ENCODE measurements at places on chromosomes 7 and 10.
A peak's percentile ranks its signal among the peaks of the same experiment; 100 is the strongest.

- no peak for DNase-seq
These were observed at the start of gene SLC26A4 for GRCh38 chr7:107660381-107661080. TSS of gene SLC26A4 (plus strand) at chr7:107660828. CDS start at chr7:107661642, 814 bp downstream.

DNA sequence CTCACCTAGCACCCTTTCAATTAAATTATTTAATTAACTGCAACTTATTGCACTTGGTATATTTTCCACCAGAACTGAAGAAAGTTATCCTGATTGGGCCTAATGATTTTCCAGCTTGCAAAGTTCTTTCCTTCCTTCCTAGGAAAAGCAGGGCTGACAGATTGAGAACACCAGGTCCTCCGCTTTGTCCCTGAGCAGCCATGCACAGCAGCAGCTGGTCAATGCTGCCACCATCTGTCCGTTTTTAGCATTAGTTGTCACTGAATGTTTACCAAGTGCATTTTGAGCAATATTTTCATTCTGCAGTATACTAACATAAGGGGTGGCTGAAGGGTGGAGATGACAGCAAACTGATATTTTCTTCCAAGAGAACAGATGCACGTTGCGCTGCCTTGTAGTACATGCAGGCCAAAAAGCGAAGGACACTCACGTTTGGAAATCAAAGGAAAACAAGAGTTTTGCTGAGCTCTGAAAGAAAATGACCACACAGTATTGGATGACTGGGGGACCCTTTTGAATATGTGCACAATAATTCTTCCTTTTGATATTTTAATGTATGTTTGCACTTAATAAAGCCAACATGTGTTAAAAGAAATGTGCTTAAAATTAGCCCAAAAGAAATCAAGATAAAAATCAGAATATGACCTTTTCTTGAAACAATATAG, 248.8 kb upstream of the PTN start:
- DNase-seq, result peak; percentile 59

- no peak for DNase-seq
These were observed 73.6 kb downstream of the AGK start for GRCh38 chr7:141624763-141625162.

DNA sequence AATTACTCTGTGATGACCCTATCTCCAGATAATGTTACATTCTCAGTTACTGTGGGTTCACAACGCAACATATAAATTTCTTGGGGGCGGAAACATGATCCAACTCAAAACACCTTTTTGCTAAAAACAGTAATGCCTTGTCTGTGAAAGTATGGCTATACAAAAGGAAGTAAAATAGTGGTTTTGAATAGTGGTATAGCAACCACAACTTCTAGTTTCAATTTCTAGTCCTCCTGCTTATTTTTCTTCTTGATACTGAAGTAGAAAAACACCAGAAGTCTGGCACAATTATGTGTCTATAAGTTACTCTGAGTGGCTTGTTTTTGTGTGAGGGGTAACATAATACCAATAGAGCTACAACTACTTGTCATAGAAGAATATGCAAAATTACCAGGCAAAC, 21.5 kb upstream of the ZNF800 start:
- DNase-seq, result peak; percentile 24

DNA sequence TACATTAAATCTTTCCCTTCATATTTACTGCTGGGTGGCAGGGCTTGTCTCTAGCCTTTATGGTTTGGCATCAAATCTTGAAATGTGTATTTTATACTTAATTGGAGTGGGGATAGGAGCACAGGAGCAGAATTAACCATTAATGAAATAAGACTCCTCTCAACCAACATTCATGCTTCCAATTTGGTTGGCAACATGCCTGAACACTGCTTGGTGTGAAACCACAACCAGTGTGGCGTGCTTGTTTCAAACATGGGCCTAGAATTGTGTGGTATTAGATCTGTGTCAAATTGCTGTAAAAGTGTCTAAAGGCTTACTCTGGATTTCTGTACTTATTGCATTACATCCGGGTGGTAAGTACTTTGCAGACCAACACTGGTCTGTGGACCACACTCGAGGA, 25.1 kb upstream of the VPS41 start:
- DNase-seq, result no peak

DNA sequence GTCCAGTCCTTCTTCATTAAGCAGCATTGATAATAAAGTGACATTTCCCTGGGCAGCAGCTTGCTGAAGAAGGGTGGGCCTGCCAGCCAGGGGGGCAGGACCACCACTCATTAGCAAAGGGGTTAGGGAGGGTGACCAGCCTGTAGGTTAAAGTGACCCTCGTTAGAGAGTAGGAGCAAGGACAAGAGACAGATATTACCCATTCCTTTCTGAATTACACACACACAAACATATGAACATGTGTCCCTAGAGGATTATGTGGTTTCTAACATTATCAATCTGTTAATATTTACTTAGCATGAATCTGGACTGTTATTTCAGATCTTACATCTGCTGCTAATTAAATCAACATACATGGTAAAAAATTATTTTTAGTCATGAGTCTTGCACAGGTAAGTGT, 88.9 kb downstream of the CTTNBP2 start:
- DNase-seq, result no peak

DNA sequence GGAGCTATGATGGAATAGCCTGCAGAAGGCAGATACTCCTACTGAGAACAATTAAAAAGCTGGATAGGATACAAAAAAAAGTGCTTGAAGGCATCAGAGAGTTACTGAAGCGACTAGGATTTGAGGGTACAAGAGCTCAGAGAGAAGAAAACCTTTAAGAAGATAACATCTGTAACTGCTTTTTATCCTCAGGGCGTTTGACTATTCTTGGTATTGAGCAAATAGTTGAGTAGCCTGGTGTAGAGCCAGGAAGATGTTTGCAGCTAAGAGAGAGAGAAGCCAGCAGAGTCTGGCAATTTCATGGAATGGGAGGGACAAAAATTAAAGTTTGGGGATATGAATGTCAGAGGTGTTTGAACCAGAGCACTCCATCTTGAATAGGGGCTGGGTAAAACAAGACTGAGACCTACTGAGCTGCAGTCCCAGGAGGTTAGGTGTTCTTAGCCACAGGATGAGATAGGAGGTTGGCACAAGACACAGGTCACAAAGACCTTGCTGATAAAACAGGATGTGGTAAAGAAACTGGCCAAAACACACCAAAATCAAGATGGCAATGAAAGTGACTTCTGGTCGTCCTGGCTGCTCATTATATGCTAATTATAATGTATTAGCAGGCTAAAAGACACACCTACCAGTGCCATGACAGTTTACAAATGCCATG, 428.8 kb downstream of the SH2D4B start:
- DNase-seq, result no peak

GRCh38 chr10:77205135-77205534, 432.5 kb downstream of the KCNMA1 start:
- DNase-seq, result no peak

DNA sequence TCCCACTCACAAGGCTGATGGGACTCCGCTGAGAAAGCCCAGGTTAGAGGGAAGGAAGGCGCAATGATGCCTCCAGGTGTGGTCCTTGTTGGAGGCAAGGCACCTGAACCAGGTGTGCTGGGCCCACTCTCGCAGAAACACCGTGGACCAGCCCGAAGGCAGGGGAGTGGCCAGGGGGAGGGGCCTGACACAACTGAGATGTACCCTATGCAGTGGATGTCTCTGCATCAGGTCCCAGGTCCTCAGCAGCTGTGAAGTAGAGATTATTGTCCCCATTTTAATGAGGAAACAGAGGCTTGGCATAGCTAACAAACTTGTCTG, 32.0 kb downstream of the GBX1 start:
- DNase-seq, result no peak

- no peak for DNase-seq
These were observed 29.6 kb upstream of the ZNF488 start for GRCh38 chr10:47413531-47414226.

DNA sequence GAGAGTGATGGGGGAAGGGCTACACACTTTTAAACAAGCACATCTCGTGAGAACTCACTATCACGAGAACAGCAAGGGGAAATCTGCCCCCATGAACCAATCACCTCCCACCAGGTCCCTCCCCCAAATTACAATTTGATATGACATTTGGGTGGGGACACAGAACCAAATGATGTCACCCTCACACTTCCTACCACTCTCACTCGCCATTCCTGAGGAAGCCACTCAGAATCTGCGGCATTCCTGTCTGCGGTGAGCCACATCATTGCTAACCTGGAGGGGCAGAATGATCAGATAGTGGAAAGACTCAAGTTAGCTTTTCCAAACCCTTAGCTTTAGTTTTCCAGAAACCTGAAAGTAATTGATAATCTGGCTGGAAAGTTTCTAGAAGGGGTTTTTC, 66.9 kb downstream of the MYO3A start:
- no peak for DNase-seq

DNA sequence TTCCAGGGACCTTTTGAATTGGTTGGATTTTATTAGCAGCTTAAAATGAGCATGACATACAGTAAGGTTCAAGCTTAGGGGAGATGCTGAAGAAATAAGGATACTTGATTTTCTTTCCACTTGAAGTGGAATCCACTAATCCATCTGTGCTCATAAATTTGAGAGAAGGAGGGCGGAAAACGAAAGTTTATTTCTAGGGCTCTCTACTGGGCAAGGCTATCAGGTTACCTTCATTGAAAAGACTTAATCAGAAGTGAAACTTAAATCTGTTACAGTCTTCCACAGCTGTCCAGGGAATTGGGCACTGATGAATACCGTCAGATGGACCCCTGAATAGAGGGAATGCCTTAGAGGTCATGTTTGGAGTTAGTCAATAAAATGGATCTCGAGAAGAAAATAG, 21.8 kb downstream of the AUTS2 start:
- DNase-seq, result no peak

DNA sequence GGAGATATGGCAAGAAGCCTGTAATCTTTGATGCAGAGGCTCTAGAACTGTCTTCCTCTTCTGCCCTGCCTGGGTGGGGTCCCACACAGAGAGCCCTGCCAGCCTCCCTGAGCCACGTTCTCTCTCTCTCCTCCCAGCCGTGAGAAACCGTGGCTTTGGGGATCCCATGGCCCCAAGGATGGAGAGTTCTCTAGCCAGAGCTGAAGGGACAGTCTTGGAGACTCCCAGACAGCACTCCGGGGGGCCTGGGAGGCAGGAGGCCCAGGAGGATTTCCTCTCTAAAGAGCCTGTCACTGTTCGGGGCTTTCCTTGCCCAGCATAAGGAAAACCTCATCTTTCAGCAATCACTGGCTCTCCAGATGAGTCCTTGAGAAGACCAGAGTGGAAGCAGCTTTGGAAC, 227.1 kb downstream of the ARHGAP12 start:
- DNase-seq, result no peak

- DNase-seq, result no peak
These were observed 76.6 kb downstream of the GRM3 start for GRCh38 chr7:86720306-86720705.

- no peak for DNase-seq
These were observed 535 bp downstream of the ASAH2B start for GRCh38 chr10:50740293-50740648.

DNA sequence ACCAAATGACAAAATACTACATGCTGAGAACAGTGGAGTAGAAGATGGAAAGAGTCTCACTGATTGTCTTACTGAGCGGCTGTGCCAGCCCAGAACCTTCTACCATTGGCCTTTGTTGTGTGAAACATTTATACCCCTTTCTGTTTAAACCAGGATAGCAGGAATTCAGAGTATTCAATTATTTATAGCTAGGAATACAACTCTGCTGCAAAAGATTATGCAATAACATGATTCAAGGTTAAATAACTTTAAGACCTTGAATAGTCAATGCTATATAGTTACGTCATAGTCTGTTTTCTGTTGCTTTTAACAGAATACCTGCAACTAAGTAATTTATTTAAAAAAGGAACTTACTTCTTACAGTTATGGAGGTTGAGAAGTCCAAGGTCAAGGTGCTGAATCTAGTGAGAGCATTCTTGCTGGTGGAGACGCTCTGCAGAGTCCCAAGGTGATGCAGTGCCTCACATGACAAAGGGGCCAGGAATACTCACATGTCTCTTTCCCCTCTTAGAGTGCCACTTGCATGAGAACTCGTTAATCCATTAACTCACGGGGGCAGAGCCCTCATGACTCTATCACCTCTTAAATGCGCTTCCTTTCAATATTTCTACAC, 371.8 kb downstream of the MDFIC start:
- DNase-seq, result no peak

- no peak for DNase-seq
These were observed 9.4 kb downstream of the RNF133 start for GRCh38 chr7:122689346-122690109.

DNA sequence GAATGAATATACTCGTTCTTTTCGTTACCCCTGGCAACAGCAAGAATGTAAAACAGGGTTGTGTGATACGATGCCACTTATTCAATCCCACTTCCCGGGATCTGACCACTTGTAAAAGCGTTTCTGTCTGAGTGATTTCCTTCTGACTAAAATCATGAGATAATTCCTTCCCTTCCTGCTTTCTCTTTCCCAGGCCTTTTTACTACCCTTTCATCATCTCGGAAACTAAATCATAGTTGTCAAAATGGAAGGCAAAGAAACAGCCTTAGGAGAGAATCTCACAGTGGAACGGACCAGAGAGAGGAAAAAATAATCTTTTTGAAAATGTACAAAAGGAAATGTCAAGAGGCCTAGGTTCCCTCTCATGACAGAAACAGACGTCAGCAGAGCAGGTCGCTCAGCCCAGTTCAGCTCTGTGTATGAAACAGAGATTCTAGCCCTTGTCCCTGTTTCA, 29.8 kb downstream of the DIP2C start:
- DNase-seq, result no peak

- no peak for DNase-seq
These were observed 313.6 kb downstream of the DOCK4 start for GRCh38 chr7:111892588-111892987.
